ENCODE measurements at places on chromosomes 1 and 21.

- DNase-seq: no peak
These were observed 7.9 kb downstream of the TIAM1 start for GRCh38 chr21:31335957-31336738.

DNA sequence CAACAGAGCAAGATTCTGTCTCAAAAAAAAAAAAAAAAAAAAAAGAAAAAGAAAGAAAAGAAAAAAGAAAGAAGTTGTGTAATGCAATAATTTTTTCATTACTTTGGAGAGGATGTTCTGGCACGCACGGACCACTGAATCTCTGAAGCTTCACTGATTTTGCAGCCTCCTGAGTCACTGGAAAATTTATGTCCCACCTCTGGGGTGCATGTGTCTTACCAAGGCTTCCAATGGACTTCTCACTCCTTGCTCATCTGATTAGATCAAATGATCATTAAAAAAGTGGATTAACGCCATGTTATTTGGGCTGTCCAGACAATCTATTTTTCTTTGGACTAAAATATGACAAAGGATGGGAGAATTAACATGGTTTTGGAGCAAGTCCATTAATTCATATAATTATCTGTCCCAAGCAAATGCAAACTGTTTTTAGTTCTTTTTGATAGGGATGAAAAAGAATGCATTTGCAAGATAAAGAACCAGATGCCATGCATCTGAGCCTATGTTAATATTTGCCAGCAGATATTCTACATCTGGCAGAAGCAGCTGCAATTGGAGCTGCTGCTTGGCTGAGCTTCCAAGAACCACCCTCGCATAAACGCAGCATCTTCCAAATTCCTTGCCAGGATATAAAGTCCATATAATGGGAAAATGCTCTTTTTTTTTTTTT lies 10.1 kb upstream of the MAP1LC3C start:
- no peak for DNase-seq

DNA sequence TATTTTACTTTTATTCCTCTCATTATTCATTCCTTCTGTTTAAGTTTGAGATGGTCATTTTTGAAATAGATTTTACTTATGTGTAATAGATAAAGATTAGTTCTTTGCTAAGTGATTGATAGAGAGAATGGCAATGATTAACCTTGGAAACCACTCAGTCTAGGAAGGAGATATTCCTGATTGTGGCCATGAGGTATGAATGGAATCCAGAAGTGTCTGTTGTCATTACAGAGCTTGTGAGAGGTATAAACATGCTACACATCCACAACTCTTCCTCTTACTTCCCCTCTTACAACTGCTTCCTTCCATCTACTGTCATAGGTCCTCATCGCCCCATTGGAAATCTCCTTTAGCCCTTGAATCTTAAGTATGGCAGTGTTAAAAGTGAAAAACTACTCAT lies 988.8 kb upstream of the B3GALT2 start:
- no peak for DNase-seq

DNA sequence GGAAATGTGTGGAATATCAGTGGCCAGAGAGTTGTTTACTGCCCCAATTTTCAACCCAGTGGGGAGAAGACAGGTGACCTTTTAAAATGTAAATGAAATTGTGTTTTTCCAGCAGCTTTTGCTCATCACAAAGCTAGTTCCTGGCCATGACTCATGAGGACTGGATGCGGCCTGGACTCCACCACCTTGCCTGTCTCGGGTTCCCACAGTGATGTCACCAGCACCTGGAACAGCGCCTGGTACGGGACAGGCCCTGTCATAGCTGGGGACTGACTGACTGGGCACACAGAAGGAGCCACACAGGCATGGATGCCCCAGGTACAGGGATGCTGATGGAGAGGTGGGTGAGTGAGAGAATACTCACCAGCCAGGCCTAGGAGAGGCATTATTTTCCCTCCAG lies 277.1 kb downstream of the AJAP1 start:
- no peak for DNase-seq

- DNase-seq: no peak
These were observed 48.9 kb downstream of the AK4 start for GRCh38 chr1:65196926-65197325.

Data from activated gamma-delta T cell (primary cell).